ENCODE measurements at places on chromosomes 13 and 19. TPM values are rescaled to one million over a fixed set of nuclear protein-coding genes. Genes with fewer than 3 reads are reported as not detected.

HRC gene
- total RNA-seq = not detected

F2RL3 gene
- not detected for total RNA-seq

SLC25A41 gene
- total RNA-seq = 0.20 TPM

LILRA6 gene
- total RNA-seq = not detected

DMAC2 gene
- 28.0 TPM for total RNA-seq

LAIR1 gene
- total RNA-seq = not detected

ZNF526 gene
- total RNA-seq = 16.6 TPM
